ENCODE measurements at places on chromosomes 3 and 15.

- no peak for DNase-seq
These were observed 222.0 kb upstream of the MANF start for GRCh38 chr3:51163051-51163450.

GRCh38 chr3:189331002-189331418 is 159.2 kb downstream of the TPRG1 start:
- no peak for DNase-seq

- no peak for DNase-seq
These were observed 13.4 kb downstream of the WDR72 start for GRCh38 chr15:53746101-53746500.

DNA sequence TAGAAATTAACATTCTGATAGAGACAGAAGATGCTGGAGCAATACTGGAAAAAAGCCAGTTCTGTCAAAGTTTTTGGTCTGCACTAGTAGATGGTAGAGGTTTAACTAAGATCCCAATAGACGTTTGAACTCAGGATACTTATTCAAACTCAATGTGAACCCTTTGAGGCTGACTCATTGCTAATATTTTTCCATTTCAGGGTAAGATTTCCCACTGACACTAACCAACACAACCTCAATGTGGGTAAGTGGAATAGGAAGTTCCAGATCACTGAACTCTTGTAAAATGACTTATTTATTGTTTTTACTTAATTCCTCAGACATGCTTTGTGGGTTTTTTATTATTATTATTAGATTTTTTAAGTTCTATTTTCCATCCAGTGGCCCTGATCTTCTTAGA is 1024.8 kb downstream of the EPHA3 start:
- no peak for DNase-seq

- no peak for DNase-seq
These were observed 40.3 kb upstream of the SCN5A start for GRCh38 chr3:38689774-38690173.

DNA sequence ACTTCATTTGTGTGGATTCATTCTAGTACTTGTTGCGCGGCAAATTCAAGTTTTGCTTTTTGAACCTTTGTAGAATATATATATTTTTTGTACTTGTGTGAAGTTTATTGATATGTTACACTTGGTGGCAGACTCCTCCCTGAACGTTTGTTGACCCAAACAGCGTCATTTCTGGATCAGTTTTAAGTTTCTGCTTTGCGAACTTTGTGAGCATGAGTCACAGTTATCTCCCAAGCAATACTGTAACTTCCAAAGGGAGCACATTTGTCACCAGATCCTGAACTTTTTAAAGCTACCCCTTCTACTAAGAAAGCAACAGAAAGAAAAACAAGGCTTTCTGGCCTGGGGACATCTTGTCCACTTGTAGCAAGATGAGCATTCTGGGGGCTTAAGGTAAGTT is 74.8 kb upstream of the CACNA2D3 start:
- no peak for DNase-seq

DNA sequence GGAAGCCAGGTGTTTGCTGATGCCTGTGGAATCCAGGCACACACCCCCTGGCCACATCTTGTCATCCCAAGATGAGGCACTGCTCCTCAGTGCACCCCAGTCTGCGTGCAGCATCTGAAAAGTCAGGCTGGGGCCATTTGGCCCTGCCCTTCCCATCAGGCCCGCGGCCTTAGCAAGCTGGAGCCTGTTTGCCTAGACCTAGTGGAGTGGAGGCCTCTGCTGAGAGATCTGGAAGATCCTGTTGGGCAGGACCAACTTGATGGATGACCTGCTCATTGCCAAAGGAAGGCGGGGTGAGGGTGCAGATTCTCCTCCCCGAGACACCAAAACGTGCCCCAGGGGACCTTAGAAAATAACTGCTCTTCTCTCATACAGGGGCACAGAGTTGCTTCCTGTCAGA is 220.2 kb downstream of the SHQ1 start:
- no peak for DNase-seq

DNA sequence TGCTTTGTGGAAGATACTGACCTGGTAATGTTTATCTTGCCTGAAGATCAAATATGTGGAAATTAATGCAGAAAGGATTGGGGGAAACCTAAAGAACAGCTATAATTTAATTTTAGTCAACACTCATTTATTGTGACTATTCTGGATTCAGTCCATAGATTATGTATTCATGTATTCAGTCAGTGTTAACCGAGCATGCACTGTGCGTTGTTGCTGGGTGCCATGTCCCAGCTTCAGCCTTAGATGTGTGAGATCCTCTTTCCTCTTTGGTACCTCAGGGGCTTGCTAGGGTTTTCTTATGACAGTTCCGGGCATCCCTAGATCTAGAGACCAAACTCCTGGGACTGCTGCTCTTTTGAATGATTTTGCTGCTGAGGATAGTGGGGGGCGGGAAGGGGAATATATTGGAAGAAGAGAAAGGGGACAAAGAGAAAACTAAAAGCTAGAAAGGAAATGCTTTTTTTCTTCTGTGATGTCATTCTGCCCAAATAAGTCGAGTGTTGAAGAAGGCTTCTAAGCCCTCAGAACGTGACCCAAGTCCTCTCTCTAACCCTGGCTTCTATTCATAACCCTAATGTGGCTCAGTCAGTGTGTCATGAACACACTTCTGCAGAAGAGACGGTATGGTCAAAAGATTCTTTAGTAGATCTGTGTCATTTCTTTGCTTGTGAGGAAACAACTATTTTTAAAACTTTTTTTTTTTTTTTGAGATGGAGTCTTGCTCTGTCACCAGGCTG is 33.5 kb downstream of the STARD9 start:
- no peak for DNase-seq

DNA sequence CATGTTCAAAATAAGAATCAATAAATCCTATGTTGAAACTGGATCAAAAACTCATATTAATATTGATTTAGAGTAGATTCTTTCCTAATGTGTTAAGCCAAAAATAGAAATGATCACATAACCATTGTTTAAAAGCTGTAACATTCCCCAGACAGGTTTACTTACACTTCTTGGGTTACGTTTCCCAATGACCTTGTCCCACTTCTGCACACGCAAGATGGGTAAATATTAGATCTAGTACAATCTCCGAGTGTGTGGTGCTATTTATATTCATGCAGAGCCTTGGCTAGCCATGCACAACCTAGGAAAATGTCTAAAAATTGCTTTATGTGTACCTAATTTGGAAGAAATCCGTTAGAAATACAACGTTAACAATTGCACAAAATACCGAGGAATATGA is 39.6 kb downstream of the ERC2 start:
- no peak for DNase-seq

GRCh38 chr3:120659285-120659684 is 22.8 kb downstream of the HGD start:
- no peak for DNase-seq

DNA sequence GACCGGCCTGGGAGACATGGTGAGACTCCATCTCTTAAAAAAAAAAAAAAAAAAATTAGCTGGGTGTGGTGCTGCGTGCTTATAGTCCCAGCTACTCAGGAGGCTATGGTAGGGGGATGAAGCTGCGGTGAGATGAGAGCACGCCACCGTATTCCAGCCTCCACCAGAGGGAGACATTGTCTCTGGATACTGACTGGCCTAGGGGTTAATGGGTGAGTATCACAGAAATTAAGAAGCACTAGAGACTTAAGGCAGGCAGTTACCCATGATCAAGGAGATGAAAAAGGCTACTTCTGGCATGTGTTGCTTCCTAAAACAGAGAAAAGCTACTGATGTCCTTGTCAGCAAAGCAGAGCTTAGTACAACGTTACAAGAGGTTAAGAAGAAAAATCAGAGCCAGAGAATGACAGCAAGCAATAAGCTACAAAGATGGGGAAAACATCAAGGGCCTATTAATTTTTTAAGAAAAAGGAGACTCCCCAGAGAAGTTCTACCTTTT is 8.6 kb downstream of the TFRC start:
- peak; percentile 25 for DNase-seq

DNA sequence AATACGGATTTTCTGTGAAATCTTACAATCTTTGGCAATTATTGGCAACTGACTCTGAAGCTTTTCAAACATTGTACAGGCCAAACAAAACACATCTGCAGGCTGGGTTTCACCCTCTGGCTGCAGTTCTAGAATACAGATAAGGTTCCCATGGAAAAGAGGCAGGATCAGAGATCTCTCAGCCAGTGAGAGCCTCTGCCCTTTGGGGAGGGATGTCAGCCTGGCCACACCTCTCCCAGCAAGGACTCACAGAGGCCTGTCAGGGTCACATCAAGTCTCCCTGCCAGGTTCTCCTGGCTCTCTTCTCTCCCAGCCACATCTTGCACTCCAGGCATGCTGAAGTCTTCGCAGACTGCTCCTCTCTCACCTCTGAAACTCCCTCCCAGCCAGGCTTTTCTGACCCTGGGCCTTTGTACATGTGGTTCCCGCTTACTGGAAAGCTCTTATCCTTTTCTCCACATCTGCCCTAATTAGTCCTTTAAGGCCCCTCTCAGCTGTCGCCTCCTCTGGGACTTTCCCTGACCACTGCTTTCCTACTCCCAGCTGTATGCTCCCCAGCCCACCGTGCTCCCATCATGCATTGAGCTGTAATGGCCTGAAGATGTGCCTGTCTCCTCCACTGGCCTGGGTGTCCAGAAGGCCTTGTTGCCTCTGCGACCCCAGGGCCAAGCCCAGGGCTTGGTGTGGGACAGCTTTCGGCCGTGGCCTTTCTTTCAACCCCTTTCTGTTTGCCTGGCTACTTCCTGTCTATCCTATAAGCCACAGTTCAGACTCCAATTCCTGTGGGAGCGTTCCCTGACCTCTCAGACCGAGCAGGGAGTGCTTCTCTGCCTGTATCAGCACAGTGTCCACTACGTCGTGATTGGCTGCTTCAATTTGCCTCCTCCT is 4.3 kb downstream of the RBP1 start:
- DNase-seq = no peak

- DNase-seq = no peak
These were observed 28.8 kb downstream of the RBP2 start for GRCh38 chr3:139447486-139447885.

DNA sequence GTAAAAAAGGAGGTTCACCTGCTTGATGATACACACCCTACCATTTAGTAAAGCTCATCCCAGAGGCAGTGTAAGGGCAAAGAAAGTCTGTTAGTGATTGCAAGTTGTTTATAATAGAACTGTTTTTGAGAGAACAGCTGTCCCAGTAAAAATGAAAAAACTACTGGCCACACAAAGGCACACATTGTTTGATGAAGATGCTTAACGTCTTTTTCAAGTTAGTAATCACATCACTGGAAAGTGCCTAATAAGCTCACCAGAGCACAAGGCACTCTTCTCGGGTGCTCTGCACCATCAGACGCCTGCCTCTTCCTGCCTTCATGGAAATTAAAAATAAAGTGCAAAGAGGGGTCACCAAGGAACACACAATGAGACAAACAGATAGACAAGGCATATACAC is 186.9 kb downstream of the PDZRN3 start:
- DNase-seq = no peak

DNA sequence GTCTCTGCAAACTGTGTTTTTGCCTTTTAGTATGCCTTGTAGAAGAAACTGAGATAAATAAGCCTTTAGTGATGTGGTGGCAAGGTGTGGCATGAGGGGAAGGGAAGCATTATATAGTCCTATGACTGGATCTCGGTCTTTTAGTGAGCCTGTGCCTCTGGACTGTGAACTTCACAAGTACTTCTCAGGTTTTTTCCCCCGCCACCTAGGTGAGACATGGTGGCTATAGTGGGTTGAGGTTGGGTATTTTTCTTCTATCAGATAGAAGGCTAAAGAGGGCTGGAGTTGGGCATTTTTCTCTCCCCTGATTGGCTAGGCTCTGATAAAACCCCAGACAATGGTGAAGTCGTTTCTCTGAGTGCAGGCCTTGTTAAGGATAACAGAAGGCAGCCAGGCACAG is 38.7 kb upstream of the ZFAND6 start:
- no peak for DNase-seq

DNA sequence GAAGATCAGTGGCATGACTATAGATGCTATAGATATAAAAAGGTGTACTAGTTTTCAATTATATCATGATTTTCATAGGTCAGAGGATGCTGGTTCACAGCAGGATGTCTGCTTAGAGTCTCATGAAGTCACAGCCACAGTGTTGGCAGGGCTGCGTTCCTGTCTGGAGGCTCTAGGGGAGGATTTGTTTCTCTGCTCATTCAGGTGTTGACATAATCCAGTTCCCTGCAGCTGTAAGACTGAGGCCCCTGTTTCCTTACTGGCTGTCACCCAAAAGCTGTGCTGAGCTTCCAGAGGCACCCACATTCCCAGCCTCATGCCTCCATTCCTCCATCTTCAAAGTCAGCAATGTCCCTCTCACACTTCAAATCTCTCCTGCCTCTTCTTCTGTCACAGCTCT is 170.7 kb downstream of the OCA2 start:
- DNase-seq = no peak

DNA sequence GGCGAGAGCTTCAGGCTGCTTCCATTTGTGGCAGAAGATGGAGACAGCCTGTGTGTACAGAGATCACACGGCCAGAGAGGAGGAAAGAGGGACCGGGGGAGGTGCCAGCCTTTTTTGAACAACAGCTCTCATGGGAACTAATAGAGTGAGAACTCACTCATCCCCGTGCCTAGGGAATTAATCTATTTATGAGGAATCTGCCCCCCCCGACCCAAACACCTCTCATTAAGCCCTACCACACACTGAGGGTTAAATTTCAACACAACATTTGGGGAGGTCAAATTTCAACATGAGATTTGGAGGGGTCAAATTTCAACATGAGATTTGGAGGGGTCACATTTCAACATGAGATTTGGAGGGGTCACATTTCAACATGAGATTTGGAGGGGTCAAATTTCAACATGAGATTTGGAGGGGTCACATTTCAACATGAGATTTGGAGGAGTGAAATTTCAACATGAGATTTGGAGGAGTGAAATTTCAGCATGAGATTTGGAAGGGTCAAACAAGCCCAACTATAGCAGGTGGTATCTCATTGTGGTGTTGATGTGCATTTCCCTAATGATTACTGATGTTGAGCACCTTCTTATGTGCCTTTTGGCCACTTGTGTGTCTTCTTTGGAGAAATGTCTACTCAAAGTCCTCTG is 20.6 kb upstream of the RFTN1 start:
- no peak for DNase-seq

DNA sequence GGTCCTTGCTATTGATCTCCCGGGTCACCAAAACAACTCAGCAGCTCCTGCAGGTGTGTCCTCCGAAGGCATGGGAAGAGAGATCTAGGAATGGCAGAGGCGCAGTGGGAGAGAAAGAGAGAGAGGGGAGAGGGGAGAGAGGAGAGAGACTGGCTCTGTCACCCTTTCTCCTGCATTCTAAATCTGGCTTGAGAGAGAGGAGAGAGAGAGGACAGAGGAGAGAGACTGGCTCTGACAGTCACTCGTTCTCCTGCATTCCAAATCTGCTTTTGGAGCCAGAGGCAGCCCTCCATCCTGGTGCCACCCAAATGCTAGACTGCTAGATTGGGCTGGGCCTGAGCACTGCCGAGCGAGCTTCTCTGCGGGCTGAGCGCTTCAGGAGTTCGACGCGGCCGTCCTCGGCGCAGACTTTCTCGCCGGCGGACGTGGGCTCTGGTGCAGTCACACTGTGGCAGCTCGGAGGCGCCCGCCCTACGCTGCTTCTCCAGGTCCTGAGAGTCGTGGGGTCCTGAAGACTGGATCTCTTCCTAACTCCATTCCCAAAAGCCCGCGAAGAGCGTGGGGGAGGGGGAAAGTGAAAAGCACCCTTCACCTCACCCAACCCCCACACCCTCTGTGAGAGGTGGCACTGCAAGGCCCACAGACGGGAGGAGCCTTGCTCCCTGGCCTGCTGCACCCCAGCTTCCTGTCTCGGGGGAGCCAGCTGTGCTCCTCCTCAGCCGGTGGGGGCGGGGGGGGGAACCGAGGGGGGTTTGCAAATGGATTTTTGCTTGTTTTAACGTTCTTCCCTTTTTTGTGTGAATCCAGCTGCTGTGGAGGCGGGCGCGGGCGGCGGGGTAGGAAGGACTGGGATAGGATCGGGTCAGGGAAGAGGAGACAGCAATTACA is 222.3 kb downstream of the MEIS2 start:
- DNase-seq = no peak

GRCh38 chr3:120350401-120350941 is 1.3 kb upstream of the LRRC58 start:
- DNase-seq = no peak

Data from stimulated activated CD8-positive, alpha-beta memory T cell treated with anti-CD3 and anti-CD28 coated beads, Interleukin-7, amount 100 ng/mL, for 24 hours (primary cell).